ENCODE measurements at places on chromosomes 5 and 9. TPM values are rescaled to one million over a fixed set of nuclear protein-coding genes. Genes with fewer than 3 reads are reported as not detected.

The SELENOP gene
- total RNA-seq, result 2,199 TPM

The SLCO6A1 gene
- not detected for total RNA-seq

The GRXCR2 gene
- total RNA-seq, result not detected

The HSPB3 gene
- total RNA-seq, result 4.6 TPM

The FOXD4L3 gene
- not detected for total RNA-seq

The RNF183 gene
- total RNA-seq, result 1.4 TPM

The ARSI gene
- total RNA-seq, result 0.63 TPM

The ORM2 gene
- total RNA-seq, result not detected

The THBS4 gene
- total RNA-seq, result 0.84 TPM

The SPINK7 gene
- total RNA-seq, result not detected

The MAMDC2 gene
- total RNA-seq, result 3.5 TPM

The TXNDC8 gene
- not detected for total RNA-seq

The TMEM252 gene
- not detected for total RNA-seq

The PCDHB6 gene
- 0.29 TPM for total RNA-seq

The OR5C1 gene
- not detected for total RNA-seq

The RANBP17 gene
- 13.4 TPM for total RNA-seq

The TPPP gene
- 2.2 TPM for total RNA-seq

The SOWAHA gene
- 44.5 TPM for total RNA-seq

The SHOC1 gene
- total RNA-seq, result not detected

The SPEF2 gene
- total RNA-seq, result 3.7 TPM

The GARIN3 gene
- total RNA-seq, result not detected

The FAM221B gene
- 0.43 TPM for total RNA-seq

The MARCOL gene
- total RNA-seq, result not detected

The ACTBL2 gene
- not detected for total RNA-seq

The PCDHGB1 gene
- total RNA-seq, result 4.1 TPM

The LAMC3 gene
- total RNA-seq, result 0.73 TPM

The GLDC gene
- total RNA-seq, result 0.38 TPM

The KCNMB1 gene
- total RNA-seq, result 59.1 TPM

The SHC3 gene
- 1.5 TPM for total RNA-seq

The TRAPPC13 gene
- 31.9 TPM for total RNA-seq

The NUTM2G gene
- total RNA-seq, result not detected

The HAVCR2 gene
- total RNA-seq, result 5.1 TPM

The ROPN1L gene
- total RNA-seq, result not detected

The ARHGEF39 gene
- 2.6 TPM for total RNA-seq

The DPYSL3 gene
- 12.0 TPM for total RNA-seq

The COL15A1 gene
- 43.4 TPM for total RNA-seq

The SLC1A1 gene
- 16.8 TPM for total RNA-seq

The NAIF1 gene
- total RNA-seq, result 10.4 TPM

The PDCD1LG2 gene
- total RNA-seq, result 1.2 TPM

The ERAP2 gene
- total RNA-seq, result 16.1 TPM

The LHX3 gene
- total RNA-seq, result not detected

The CER1 gene
- total RNA-seq, result not detected

The PSD2 gene
- total RNA-seq, result 0.25 TPM

The GABBR2 gene
- total RNA-seq, result 0.35 TPM

The PCDHA13 gene
- 0.23 TPM for total RNA-seq

The FUT7 gene
- total RNA-seq, result not detected

The TAF11L8 gene
- total RNA-seq, result not detected

The SLC6A7 gene
- total RNA-seq, result 18.9 TPM

The MRPL41 gene
- 67.1 TPM for total RNA-seq

The MPDZ gene
- 50.7 TPM for total RNA-seq

The TAF11L5 gene
- total RNA-seq, result not detected

The DMRT2 gene
- 3.1 TPM for total RNA-seq

The CNTLN gene
- 4.1 TPM for total RNA-seq
